D341Med (cell line): ENCODE measurements at places on chromosomes 12 and 14.

DNA sequence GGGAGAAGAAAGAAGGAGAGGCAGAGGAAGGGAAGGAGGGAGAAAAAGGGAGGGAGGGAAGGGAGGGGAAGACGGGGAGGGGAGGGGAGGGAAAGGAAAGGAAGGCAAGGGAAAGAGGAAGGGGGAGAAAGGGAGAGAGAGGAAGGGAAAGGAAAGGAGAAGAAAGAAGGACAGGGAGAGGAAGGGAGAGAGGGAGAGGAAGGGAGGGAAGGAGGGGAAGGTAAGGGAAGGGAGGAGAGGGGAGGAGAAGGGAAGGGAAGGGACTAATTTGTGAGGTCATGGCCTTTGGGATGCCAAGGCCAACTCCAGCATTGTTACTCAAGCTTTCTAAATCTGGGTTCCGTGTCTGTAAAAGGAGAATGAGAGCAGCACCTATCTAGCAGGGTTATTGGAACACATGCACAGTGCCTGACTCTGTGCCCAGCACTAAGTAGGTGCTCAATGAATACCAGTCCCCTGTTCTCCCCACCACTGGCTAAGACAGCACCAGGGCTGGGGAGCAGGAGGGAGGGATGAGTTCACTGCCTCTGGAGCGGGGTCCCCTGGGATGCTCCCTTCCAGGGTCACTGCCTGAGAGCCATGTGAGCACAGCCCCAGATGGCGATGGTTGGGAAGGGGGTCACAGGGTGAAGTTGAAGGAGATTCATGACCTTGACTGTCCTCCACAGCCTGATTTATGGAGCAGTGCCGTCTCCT lies 560.1 kb upstream of the TBX3 start:
- DNase-seq: no peak

DNA sequence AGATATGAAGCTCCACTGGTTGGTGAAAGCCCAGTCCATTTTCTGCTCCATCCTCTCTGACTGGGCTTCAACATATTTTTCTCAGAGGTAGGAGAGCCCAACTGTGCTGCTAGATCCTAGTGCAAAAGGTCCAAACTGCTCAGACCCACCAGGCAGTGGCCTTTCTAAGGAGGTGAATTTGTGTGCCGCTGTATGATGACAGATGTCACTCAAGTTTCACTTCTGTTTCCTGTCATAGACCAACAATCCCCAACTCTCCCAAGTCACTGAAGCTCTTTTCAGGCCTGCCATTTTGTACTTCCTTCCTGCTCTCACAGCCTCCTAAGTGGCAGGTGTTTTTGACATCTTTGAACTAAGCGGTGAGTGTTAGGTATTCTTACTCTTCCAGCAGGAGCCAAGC lies 16.4 kb upstream of the RNASE4 start:
- DNase-seq: no peak

GRCh38 chr14:27372771-27373170 lies 774.9 kb upstream of the NOVA1 start:
- DNase-seq: no peak

- DNase-seq: no peak
Measured at GRCh38 chr12:124779161-124780141, 84.2 kb downstream of the SCARB1 start.

DNA sequence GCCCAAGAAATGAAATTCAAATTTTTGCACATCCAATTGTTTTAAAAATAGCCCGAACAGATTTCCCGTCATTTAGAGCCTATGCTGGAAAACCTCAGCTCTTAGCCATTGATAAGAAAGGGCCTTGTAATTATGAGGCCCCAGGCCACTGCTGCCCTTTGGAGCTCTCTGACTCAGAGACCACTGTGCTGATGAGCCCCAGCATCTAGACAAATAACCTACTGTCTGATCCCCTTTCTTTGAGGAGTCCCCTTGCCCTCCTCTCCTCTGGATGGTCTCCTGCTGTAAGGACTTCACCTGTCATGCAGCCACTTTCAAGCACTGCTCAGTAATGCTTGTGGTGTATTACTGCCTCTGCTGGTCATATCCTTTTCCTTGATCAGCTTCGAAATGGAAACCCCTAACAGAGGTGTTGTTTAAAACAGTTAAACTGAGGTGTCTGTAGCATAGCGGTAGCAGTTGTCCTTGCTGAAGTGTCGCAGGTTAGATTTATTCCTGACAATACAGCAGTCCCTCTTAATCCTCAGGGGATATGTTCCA lies 159.9 kb upstream of the SRRM4 start:
- no peak for DNase-seq

GRCh38 chr14:66709291-66709690 lies 201.3 kb downstream of the GPHN start:
- no peak for DNase-seq
